ENCODE measurements at places on chromosomes 6 and 20. TPM values are rescaled to one million over a fixed set of nuclear protein-coding genes. Genes with fewer than 3 reads are reported as not detected.

Gene HRH3
- not detected for total RNA-seq

Gene GPR63
- 1.8 TPM for total RNA-seq

Gene CD93
- 1.0 TPM for total RNA-seq

Gene MTFR2
- total RNA-seq = 1.6 TPM

Gene HTR1E
- not detected for total RNA-seq

Gene PRR18
- total RNA-seq = 0.55 TPM

Gene ABT1
- total RNA-seq = 21.6 TPM

Gene CYB5R4
- total RNA-seq = 12.8 TPM

Gene PDSS2
- total RNA-seq = 13.4 TPM

Gene NR2E1
- not detected for total RNA-seq

Gene LIN28B
- total RNA-seq = 0.07 TPM

GRCh38 chr6:26197933-26198721, 110.9 kb downstream of the HFE start:
- no peak for DNase-seq

DNA sequence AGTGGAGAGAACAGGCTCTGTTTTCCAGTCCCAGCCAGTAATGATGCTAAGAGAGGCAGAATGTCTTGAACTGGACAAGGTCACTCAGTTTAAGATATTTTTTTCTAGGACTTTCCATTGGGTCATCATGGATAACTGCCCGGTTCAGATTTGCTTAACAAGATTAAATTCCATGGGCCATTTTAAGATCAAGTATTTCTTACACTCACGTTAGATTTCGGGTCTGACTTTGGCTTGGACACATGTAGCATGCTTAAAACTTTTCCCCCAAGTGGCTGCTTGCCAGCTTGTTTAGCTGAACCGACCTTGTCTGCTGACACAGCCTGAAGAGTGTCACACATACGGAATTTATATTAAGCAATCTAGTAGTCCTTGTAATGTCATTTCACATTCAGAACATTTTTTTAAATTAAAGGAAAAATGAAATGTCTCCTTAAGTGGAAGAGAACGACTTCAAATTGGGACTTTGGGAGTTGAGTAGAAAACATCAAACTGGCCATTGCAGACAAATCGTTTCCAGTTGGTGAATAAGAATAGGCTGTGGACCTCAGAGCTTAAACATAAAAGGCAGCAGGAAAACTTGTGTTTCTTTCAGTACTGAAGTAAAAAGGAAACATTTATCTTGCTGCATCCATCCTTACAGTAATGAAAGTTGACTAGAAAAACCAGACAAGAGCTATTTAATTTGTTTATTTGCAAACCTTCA, 29.0 kb downstream of the ARMC2 start:
- no peak for DNase-seq

DNA sequence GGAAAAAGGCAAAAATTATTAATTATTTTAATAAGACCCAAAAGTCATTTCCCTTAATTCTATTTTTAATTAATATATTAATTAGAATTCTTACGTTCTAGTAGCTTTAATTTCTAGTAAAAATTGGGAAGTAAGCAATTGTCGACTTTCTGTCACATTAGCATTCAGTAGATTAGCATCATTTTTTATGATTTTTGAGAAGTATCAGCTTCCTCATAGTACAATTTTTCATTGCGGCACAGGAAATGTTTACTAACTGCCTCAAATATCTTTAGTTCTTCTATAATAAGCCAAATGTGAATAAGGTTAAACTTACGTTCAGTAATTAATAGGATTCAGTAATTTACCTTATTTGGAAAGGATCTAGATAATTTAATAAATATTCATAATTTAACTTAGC, 687.4 kb downstream of the EPM2A start:
- DNase-seq = no peak

GRCh38 chr6:27617700-27618689, 145.1 kb upstream of the ZNF184 start:
- no peak for DNase-seq

DNA sequence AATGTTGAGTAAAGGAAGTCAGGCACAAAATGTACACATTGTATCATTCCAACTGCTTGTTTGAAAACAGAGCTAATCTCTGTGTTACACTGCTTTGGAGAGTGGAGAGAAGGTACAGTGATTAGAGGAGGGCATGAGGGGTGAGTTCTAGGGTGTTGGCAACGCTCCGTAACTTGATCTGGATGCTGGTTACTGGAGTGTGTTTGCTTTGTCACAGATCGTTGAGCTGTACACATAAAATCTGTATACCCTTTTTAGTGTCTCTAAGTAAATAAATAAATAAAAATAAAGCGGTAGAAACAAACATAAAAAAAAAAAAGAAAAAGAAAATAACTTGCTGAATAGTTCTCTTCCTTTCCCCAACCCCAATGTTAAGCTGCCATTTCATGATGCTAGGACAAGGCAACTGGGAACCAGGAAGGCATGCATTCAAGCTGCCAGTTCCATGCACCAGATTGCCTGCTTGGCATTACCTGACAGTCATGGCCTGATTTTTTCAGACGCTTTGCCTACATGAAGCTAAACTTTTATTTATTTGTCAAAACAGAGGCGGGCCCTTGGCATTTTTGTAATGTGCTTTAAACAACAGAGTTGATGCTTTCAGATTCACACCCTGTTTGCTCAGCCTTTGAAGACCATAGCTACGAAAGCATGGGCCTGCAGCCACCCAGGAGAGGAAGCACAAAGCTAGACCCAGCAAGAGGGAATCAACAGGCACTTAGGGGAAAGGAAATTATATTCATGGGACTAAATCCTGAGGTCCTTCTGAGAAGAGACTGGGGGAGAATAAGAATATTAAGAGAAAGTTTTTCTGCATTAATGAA, 21.2 kb downstream of the TNFRSF21 start:
- no peak for DNase-seq

DNA sequence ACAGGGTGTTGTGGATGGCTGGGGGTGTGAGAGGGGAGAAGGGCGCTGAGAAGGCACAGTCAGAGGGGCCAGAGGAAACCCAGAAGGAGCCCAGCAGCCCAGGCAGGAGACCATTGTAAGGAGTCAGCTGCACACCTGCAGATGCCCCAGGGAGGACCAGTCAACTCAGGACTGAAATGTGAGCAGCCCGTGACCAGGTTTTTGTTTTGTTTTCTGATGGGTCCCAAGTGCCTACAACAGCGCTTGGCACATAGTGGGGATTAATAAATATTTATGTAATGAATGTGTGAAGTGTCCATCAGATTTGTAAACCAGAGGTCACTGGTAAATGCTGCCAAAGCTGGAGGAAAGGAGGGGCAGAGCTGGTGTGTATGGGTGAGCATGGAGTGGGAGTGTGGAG, 30.2 kb downstream of the TRAM2 start:
- no peak for DNase-seq

DNA sequence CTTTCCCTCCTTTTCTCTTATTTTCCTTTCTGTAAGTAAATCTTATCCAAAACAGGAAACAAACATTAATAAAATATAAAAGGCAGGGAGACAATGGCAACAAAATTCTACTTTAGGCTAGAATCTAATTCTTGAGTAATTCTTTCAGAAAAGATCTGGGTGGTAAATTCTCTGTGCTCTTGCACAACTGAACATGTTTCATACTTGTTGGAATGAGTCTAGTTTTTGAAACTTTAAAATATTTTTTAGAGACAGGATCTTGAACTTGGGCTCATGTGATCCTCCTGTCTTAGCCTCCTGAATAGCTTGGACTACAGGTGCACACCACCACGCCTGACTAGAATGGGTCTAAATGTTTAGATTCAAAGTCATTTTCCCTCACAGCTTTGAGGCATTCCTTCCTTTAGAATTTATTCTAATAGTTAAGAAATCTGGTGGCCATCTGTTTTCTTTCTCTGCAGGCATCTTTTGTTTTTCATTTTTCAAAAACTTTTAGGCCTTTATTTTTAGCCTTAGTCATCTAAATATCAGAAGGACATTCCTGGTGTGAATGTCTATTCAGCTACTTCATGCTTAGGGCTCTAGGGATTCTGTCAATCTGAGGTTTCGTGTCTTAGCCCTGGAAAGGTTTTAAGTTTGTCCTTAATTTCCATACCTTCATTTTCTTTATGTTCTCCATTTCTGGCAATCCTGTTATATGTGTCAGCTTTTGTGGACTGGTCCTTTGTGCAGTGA, 76.5 kb downstream of the CDKAL1 start:
- no peak for DNase-seq

GRCh38 chr6:117270055-117270842, 4.9 kb downstream of the VGLL2 start:
- DNase-seq = no peak

DNA sequence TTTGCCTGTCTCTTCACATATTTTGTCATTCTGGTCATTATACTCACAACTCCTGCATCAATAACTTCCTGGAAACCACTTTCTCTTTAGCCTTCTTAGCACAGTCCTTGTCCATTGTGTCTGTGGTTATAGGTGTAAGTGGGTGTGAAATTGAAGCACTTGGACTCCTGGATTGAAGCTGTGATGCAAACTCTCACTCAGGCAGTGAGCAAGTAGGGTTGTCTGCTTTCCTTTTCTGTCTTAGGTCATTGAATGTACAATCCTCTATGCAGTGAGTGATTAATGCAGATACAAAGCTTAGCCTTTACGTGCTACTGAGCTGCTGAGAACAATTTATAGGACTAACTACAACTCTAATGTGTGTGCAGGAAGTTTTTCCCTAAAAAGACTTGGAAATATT, 54.8 kb downstream of the ADGRB3 start:
- no peak for DNase-seq

DNA sequence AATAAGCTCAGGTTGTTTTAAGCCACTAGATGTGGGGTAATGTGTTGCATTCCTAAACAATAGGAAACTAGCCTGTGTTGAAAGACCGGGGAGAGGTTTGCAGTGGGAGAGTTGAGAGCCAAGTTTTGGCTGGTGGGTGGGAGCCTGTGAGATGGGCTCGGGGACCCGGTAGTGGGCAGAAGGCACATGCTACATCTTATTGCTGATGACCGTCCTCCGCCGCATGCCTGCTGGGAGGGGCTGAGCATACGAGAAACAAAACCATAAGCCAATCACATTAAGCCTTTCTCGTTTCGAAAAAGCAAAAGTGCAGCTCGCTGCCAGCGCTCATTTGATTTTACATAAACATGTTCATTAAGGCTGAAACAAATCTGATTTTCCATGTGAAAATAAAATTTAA, 57.4 kb upstream of the MPC1 start:
- DNase-seq = no peak

DNA sequence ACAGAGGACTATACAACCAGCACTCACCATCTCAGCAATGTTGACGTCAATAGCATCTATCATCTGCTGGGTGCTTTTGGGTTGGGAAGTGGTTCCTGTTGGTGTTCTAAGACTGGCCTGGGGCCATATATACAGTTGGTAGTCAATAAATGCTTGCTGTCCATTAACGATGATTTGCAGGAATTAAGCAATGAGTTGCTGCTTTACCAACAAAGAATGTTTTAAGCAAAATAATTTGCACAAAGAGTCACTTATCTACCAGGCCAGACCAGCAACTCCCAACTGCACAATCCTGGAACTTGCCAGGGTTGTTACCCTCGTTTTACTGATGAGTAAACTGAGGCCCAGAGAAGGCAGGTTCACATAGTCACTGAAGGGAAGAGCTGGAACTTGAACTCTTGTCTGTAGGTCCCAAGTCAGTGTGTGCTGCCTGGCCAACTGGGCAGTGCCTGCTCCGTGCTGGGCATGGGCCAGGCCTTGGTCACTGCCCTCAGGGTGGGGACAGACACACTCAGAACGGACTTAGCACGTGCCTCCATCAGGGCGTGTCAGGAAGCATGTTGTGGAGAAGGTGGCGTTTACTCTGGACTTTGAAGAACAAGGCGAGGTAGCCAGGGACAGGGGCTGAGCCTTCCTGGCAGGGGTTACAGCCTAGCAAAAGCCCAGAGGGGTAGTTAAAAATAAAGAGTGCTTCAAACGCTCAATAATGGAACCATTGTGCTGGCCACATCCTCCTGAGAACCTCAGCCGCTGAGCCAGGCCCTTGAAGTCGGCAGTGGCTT, 2.5 kb upstream of the SRC start:
- DNase-seq = no peak

GRCh38 chr6:144178323-144178722, 28.0 kb downstream of the STX11 start:
- no peak for DNase-seq

DNA sequence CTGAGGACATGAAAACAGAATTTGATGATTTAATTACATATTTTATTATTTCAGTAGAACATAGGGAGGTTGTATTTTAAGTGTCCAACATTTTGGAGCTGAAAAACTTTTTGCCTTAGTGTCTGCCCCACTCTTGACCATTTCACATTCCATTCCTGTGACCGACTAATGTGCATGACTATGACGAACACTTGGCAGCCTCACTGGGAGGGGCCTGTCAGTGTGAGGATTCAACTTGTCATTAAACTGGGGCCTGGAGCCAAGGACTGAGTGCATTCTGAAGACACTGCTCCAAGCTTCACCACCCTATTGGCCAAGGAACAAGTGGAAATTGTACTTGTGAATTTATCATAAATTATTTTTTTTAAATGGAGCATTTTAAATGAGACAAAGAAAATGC, 661.3 kb downstream of the BCKDHB start:
- DNase-seq = peak; percentile 9

- DNase-seq = no peak
Measured at GRCh38 chr20:14049111-14049510, 53.8 kb downstream of the MACROD2 start.

DNA sequence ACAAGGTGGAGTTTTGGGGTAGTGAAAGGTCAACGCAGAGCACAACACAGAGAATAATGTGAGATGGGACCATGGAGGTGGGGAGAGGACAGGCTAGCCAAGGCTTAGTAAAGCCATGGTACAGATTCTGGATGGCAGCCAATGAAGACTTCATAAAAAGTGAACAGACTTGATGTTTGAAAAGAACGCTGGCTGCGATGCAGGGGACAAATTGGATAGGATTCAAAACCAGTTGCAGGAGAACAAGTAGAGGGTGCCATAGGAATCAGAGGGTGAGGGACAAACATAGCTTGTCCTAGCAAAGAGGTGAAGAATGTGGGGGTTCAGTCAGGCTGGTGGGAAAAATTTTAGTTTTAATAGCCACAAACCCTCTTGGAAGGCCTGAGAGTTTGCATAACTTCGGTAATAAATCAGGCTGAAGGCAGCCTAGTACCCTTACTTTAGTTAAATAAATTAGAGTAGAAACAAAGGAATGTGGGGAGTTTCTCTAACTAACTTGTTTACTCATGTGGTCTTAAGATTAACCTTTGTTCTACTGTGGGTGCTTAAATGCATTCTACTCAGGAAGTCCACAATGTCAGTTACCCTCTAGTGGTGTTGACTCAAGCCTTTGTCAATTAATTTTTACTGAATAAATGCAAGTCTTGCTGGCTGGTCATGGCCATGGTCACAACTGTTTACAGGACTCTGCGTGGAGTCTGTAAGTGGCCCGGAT, 216.4 kb downstream of the C6orf118 start:
- no peak for DNase-seq

DNA sequence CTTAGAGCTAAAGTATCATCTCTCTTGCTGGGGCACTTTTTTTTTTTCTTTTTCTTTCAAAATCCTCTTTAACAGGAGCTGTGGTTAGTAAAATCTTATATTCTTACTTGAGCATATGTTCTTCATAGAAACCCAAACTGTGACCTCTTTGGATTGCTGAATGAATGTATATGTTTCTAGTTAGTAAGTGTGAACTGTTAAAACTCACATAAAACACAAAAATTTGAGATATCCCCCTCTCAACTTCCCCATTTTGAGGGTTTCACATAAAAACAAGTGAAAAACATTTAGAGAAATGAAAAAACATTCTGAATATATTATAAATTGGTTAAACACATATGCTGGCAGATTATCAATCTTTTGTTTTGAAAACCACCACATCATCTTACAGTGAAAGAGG, 78.1 kb downstream of the INSM1 start:
- DNase-seq = no peak

Data from kidney epithelial cell (primary cell).